T follicular helper cell (primary cell): ENCODE measurements at places on chromosomes 7 and 10.

GRCh38 chr7:75920431-75921161, 5.6 kb downstream of the POR start:
- peak; percentile 20 for DNase-seq

DNA sequence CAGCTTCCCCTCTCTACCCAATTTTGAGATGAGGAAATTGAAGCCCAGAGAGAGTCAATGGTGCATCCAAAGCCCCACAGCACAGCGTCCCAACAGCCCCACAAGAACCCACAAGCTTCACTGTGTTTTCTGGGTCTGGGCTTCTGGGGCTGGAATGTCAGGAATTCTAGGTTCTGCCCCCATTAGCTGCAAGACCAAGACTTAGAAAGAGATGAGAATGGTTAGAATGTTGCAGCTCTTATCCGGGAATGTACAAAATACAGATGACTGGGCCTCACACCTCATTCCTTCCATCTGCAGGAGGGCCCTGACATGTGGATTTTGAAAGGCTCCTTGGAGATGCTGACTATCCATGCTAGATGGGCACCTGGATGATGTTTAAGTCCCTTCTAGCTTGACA, 6.0 kb upstream of the SGPL1 start:
- no peak for DNase-seq

DNA sequence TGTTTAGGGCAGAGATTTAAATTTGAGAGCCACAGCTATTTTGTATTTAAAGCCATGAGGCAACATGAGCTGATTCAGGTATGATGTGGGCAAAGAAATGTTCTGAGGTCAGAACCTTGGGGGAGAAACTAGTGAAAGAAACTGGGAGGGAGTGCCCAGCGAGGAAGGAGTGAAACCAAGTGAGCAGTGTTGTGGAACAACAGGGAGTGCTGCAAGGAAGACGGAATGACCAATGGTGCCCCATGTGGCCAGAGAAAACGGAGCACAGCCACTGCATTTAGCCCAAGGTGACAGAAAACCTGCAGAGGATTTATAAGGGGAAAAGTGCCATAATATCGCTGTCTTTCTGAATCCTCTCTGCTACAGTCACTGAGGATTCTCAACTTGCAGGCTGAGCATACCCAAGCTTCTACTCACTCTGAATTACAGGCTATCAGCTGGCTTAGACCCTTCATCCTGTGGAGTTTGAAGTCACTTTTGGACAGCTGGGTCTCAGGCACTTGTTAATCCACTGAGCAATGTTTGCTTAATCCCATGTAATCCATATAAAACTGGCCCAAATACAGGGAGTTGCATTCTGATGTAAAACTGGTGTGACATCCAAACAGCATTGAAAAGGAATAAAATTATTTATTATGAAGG, 777.3 kb downstream of the CCSER2 start:
- DNase-seq: no peak

GRCh38 chr7:75762350-75762917, 9.6 kb downstream of the CCL26 start:
- DNase-seq: no peak

DNA sequence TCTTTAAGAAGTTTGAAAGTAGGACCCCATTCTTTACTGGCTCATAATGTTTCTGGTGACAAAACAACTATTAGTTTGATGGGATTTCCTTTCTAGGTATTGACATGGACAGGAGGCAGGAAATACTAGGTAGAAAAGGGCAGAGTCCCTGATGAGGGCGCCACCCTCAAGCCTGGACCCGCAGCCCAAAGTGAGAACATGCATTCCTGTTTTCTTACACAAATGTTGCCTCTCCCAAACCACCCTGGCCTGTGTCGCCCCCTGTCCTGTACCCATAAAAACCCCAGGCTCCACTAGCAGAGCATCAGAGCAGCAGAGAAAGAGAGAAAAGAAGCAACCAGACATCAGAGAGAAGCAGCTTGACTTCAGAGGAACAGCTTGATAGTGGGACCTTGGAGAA, 1055.2 kb upstream of the POT1 start:
- DNase-seq: no peak

DNA sequence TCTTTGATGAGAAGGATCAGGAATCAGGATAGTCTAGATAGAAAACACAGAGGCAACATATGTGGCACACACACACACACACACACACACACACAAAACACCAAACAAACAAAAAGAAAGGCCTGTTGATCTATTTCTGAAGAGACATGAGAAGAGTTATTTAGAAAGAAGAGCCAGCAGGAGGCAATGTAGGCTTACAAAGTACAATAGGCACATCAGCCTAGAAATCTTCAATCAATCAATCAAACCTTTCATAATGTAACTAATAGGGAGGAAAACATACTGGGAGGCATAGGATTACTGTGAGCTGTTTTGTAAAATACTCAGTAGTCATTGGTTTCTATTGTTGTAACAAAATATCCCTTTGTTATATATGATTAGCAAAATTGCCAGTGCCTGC, 47.3 kb upstream of the TES start:
- DNase-seq: no peak

DNA sequence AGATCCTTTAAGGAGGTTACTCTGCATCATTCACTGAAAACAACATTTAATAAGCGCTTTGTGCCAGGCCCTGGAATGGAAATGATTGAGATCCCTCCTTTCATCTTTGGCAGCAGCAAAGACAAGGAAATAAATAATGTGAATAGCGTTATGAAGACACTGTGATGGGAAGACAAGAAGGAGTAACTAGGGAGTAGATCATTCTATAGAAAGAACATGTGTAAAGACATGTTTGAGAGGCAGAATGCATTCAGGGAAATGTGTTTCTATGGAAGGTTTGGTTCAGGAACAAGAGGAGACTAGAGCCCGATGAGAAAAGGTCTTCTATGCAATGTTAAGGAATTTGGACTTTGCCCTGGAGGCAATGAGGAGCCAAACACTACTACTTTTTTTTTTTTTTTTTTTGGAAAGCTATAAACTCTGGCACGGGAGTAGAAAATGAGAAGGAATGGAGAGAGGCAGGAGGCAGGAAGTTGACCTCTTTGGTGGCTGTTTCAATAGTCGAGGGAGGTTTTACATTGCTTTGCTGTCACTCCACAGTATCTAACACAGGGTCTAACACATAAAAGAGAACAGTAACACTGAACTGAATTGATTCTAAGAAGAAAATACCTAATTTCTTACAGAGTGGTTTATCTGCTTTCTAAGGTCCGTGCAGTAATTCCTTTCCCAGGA, 44.9 kb downstream of the SMURF1 start:
- no peak for DNase-seq

DNA sequence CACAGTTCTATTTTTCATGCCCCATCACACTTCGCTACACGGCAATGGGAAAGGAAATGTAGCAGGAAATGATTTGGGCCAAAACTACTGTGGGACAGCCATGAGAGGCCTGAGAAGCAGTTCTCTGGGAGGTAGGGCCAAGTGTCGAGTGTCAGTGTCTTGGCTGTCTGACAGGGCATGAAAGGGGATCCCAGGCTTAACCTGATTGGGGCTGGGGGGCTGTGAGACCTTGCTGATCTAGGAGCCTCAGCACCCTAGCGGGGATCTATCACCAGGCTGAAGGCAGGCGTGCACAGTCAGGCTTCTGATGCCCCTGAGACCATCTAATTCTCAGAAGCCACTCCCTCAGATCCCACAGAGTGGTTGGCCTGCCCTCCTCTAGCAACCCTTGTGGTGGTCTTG, 58.2 kb upstream of the SLC25A13 start:
- DNase-seq: no peak

DNA sequence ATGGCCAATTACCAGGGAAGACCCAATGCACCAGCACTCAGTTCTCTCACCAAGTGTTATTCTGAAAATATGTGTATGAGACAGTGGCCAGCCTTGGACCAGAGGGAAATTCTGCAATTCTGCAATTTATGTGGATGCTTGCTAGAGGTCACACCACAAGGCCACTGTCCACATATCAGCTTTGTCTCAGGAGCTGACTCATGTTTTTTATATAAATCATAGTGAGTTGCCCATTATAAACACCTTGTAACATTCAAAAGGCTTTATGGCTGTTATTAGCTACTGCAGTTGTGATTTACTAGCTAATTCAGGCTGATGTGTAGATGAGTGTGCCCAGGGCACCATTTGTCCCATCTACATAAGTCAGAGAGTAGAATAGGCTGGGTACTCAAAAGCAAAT, 649.0 kb downstream of the LRMDA start:
- DNase-seq: no peak

GRCh38 chr7:158536871-158537515, 50.6 kb downstream of the PTPRN2 start:
- no peak for DNase-seq

DNA sequence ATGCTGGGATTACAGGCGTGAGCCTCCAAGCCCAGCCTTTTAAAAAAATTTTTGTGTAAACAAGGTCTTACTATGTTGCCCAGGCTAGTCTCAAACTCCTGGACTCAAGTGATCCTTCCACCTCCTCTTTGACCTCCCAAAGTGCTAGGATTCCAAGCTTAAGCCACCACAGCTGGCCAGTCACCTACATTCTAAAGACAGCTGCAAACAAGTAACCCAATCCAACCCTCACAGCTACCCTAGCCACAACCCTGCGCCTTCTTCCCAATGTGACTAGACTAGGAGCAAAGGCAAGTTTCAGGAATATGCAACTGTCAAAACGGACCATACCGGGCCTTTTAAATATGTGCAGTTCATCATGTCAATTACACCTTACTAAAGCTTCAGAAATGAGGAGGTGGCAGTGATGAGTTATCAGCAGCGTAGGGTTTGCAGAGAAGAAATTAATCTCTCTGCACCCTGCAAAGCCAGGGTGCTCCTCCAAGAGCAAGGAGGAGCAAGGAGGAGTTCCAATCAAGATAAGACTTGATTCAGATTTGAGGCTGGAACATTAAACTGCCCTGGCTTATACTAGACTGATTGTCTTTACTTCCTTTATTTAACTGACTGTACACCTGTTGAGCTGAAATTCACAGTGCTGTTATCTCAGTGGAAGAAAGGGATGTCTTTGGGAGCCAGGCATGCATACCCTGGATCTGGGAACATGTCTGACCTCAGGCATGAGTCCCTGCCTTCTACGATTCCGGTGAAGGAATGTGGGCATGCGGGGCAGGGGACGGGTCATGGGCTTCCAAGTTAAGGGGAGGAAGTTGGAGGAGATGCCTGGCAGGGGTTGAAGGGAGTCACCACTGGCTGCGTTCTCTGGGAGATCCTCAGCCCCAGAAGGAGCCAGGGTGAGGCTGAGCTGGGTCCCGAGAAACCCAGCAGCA, 15.5 kb upstream of the TMEM120A start:
- no peak for DNase-seq

- DNase-seq: no peak
These were observed 17.0 kb downstream of the ATE1 start for GRCh38 chr10:121910673-121911420.

GRCh38 chr7:133268355-133268754, 15.5 kb downstream of the EXOC4 start:
- DNase-seq: no peak

DNA sequence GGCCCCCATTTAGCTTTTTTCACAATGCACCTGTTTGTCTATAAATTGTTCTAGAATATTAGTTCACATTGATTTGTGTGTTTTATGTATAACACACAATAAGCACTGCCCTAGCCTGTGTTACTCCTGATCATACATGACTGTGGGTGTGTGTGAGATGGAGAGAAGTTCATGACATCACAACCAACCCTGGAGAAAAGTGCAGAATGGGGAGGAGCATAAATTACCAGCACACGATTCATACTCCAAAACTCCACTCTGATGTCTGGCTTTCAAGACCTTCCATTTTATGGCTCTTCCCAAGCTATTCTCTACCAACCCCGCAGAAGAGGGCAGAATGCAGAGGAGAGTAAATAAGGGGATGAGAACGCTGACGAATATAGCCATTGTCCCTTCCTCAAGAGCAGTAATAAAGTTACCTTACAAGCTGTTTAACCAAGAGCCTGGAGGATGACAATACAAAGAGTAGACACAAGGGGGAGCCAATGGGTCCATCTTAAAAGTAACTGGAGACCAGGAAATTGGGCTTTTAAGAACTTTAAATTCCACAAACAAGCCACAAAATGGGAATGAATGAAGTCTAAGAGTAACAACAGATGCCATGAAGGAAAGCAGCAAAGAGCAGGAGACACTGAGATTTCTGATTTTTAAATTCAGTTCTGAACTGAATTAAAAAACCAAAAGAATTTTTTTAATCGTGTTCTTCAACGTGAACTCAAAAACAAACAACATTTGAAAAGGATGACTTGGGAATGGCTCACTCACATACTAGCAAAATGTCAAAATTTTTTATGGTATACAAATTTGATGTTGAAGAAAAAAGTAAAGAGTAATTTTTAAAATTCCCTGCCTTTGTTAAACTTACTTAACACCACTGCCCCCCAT, 159.6 kb downstream of the PARD3 start:
- no peak for DNase-seq

DNA sequence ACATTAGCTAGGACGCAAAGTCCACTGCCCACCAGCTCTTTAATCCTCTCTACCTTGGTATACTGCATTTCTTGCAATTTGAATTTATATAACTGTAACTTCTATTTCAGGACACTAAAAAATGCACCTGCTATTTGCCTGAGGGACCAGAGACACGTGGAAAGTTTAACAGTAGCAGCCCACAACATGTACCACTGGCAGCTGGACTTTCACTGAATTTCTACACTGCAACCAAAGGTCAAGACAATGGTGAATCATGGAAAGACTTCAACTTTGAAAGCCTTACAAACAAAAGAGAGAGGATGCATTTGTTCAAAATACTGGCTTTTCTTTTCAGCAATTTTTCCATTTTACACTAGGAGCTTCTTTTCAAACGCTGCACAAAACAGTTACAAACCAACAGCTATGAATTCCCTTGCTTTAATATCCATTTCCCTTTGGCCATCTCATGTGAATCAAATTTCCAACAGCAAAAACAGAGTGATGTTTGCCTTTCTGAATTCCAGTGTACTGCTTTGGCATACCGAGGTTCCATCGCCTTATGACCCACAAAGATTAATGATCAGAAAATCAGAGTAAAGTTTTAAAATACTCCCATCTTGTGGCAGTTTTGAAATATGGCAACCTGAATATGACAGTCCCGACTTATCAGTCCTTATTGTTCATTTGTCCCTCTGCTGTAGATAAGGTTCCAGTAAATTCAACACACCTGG, 29.9 kb upstream of the HNRNPH3 start:
- no peak for DNase-seq
